ENCODE measurements at places on chromosomes 16 and 17. TPM values are rescaled to one million over a fixed set of nuclear protein-coding genes. Genes with fewer than 3 reads are reported as not detected.

Gene TBC1D3
- total RNA-seq: not detected

Gene SMIM5
- total RNA-seq: not detected

Gene ACOX1
- total RNA-seq: 58.2 TPM

Gene GPR142
- total RNA-seq: 0.26 TPM

Gene PLA2G10
- not detected for total RNA-seq

Gene TMIGD1
- not detected for total RNA-seq

Gene SLC16A11
- 0.13 TPM for total RNA-seq

Gene LMF1
- total RNA-seq: 21.9 TPM

Gene TMC5
- not detected for total RNA-seq

Gene LRRC37A2
- 2.6 TPM for total RNA-seq

Gene CSH2
- not detected for total RNA-seq

Gene FKBP10
- 1,383 TPM for total RNA-seq

Gene MFSD11
- total RNA-seq: 30.4 TPM

Gene CRYBA1
- total RNA-seq: not detected

Gene DBF4B
- total RNA-seq: 2.3 TPM

Gene GOSR2
- 65.1 TPM for total RNA-seq

Gene IL32
- 6.3 TPM for total RNA-seq
